ENCODE measurements at places on chromosomes 12 and 14. TPM values are rescaled to one million over a fixed set of nuclear protein-coding genes. Genes with fewer than 3 reads are reported as not detected.

GRCh38 chr12:29245246-29245645 is 96.2 kb downstream of the FAR2 start:
- peak; percentile 32 for DNase-seq

DNA sequence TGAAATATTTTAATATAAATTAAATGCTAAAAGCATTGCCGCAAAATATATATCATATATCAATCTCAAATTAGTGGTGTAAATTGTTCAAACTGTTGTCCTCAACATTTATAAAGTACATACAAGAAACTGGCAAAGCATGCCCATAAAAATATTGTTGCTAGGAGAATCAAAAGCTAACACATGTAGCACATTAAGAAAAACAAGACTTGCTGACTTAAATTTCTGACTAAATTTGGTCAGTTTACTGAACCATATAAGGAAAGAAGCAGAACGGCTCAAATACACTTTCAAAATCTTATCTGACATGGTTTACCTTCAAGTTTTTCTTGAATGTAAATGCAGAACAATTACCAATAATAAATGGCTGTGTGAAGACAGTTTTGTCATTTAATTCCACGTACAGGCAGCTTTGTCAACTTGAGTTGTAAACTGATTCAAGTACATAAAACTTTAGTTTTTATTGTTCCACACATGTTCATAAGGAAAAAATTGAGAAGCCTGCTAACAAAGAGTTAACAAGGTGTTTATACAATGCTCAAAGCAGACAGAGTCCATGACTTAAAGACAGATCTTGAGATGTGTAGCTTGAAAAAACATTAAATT is 50.4 kb downstream of the PPP1R12A start:
- DNase-seq = no peak

DNA sequence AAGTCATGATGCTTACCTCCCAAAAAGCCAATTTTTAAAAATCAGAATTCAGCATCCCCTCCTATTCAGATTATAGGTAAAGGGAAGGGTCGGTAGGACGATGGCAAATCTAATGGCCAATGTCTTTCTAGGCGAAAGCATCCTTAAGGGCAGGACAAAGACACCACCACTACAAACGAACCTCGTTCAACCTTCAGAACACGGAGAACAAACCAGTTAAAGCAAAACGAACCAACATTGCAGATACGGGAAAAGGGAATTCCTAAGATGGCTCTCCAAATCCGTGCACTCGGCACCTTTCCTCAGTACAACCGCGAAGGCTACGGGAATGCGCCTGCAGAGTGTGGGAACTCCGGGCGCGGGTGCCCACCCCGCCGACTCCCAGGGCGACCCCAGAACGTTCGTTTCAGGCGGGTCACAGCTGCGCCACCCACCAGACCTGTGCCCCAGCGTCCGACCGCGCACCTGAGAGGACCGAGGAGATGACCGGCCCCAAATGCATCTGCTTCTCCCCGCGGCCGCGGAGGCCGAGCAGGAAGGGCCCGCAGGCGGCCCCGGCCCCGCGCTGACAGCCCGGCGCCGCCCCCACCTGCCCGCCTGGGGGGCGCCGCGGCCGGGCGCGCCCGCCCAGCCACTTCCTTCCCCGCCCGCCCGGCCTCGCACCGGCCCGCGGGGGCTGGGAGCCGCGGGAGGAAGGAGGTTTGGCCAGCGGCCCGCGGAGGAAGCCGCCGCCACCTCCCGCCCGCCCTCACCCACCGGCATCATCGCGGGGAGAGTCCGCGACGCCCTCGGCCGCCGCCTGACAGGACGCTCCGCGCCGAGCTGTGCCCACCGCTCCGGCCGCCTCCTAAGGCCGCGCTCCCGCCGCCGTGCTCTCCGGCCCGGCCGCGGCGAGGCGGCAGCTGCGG is 578 bp downstream of the PPP1R13B start:
- no peak for DNase-seq

DNA sequence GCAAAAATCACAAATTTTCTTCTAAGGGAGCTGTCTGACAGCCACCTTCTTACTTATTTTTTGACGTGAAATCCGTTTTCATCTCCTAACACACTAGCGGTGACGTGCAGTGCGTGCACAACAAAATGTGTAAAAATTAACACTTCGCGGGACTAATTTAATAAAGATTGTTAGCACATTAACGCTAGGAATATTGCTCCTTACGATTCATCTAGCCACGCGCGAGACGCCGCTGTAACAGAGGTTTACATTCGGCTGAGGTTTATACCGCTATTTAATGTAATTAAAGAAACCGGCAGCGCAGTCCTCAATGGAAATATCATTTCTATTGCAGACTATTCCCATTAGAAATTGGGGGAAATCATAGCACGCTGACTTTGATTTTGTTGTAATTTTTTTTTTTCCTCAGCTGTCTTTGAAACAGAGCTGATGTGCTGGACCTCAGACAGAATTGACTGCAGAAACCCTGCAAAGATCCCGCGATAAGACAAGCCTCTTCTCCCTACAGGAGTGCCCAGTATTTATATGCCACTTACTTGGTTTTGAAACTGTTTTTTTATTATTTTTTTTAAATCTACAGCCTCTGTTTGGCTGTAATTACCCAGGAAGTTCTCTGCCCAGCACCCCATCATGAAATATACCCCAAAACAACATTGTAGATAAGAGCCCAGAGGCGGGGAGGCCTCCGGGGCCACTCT is 31.2 kb downstream of the BCL11B start:
- DNase-seq = no peak

- DNase-seq = no peak
Measured at GRCh38 chr14:54123841-54124240, 167.2 kb upstream of the BMP4 start.

GRCh38 chr14:55212634-55213033 is 21.2 kb upstream of the DLGAP5 start:
- no peak for DNase-seq

DNA sequence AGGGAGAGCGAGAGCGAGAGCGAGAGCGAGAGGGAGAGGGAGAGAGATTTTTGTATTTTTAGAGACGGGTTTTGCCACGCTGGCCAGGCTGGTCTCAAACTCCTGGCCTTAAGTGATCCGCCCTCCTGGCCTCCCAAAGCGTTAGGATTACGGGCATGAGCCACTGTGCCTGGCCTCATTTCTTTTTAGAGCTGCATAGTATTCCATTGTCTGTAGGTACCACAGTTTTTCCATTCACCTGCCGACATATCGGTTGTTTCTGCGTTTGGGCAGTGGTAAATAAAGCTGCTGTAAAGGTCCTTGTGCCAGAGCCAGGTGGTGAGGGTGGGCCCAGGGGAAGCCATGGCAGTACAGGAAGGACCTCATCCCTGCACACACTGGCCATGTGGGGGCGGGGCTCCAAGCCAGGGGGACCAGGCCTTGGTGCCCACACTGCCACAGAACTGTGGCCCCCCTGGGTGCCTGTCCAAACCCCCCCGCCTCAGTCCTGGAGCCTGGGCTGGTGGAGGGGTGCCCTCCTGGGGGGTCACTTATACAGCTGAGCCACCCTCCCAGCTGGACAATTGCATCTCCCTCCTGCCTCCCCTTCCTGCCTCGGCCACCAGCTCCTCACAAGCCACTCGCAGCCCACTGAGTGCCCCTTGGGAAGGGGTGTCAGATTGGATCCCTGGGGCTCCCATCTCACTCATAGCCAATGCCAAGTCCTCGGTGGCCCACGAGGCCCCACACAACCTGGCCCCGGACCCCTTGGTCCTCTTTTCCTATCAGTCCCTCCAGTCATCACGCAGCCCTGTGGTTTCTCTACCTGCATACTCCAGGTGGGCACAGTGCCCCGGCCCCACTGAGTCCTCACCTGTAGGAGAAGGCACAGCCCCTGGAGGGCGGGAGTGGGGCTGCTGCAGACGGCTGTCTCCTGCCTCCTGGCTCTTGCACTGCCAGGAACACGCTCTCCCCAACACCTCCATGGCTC is 1.7 kb upstream of the PUS1 start:
- no peak for DNase-seq

GRCh38 chr14:91867316-91867988 is at the start of gene TC2N:
Gene TC2N (minus strand): TSS chr14:91867536. CDS start chr14:91813769, 53,767 bp downstream.
- no peak for DNase-seq

- DNase-seq = no peak
Measured at GRCh38 chr12:2563709-2564108, 231.1 kb upstream of the FKBP4 start.

GRCh38 chr12:117350140-117350539 is 11.3 kb downstream of the NOS1 start:
- no peak for DNase-seq

GRCh38 chr12:53722450-53723041 is 4.7 kb downstream of the CALCOCO1 start:
- no peak for DNase-seq

DNA sequence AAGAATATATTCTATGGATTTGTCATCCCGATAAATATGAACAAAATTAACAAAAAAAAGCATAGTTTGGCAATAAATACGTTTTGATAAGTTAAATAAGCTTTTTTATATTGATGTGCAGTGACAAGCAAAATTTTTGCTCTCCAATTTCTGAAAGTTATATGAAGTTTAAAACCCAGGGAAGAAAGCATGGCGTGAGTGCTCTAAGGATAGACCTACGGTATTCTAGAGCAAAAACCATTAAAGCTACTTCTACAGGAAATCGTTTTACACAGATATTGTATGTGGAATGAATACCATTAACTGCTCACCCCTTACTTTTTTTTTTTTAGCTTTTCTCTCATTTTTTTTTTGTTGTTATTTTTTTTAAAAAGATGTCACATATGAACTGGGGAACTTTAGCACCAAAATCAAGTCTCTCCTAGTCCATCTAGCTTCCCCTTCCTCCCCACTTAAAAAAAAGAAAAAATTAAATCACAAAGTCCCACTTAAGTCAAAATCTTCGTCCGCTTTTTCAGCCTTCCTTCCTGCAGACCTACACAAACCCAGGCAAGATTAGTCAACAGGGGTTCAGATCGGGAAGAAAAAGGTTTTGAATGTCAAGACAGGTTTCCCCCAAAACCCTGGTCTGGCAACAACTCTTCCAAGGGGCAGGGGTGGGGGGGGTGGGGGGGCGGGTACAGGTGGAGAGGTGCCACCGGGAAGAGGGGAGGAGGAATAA is 4.4 kb downstream of the ZFP36L1 start:
- DNase-seq = no peak

- DNase-seq = no peak
Measured at GRCh38 chr12:21559855-21560569, 33.9 kb downstream of the SPX start.

DNA sequence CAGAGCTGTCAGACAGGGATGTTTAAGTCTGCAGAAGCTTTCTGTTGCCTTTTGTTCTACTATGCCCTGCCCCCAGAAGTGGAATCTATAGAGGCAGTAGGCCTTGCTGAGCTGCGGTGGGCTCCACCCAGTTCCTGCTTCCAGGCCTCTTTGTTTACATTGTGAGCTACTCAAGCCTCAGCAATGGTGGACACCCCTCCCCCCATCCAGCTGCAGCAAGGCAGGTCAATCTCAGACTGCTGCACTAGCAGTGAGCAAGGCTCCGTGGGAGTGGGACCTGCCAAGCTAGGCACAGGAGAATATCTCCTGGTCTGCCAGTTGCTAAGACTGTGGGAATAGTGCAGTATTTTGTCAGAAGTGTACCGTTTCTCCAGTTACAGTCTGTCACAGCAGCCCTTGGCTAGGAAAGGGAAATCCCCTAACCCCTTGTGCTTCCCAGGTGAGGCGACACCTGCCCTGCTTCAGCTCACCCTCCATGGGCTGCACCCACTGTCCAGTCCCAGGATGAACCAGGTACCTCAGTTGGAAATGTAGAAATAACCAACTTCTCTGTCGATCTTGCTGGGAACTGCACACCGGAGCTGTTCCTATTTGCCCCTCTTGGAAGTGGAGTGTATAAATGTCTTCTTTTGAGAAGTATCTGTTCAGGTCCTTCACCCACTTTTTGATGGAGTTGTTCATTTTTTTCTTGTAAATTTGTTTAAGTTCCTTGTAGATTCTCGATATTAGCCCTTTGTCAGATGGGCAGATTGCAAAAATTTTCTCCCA is 213.5 kb upstream of the SLC38A2 start:
- DNase-seq = peak; percentile 23

GRCh38 chr12:31369712-31370521 is 44.0 kb upstream of the SINHCAF start:
- no peak for DNase-seq

DNA sequence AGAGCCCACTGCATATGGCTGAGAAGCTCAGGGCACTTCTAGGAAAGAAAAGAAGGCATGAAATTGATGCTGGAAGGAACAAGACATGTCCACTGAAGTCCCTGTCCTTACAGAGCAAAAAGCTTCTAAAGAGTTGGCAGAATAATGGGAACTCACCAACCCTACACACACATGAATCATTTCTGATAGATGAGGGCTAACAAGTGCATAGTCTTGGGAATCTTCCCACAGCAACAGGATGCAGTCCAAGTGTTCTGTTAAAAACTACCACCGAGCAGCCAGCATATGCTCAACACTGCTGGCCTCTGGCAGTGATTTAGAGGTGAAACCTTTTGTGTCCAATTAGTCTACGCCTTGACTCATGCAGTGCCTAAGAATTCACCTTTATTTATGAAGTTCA is 44.8 kb downstream of the RHOJ start:
- DNase-seq = no peak

- DNase-seq = peak; percentile 39
Measured at GRCh38 chr12:138898-139534, 72.4 kb downstream of the IQSEC3 start.

DNA sequence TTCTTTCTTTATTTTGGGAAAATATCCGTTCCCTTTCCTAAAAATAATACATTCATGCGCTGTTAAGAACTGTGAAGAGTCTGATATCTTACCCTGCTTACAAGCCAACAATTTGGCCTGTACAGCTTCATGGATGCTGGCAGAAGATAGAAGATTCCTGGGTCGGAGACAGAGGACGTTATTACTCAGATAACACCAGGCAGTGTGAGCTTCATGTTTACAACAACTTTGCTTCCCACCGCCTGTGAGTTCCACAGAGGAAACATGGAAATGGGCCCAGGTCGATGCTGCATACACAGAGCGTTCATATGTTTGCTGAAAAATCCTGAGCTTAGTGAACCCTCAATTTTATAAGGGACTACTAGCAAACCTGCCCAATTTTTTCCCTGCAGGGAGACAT is 705.6 kb upstream of the SEL1L start:
- no peak for DNase-seq

DNA sequence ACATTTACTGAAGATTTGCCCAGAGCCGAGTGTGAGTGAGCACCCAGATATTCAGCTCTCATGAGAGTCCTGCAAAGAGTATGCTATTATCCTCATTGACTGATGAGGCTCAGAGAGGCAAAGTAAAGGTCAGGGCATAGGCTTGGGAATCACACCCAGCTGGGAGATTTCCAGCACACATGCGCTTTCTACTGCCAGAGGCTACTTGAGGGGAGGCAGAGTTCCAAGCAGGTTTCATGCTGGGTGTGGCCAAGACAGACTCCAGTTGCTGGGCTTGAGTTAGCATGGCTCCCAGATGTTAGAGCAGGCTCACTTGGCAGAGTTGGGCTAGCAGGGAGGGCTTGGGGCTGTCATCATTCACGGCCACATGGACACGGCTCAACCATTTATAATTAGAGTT is 14.4 kb upstream of the FAM181A start:
- DNase-seq = no peak

The SALL2 gene
- 7.0 TPM for total RNA-seq

The SPX gene
- total RNA-seq = under 0.01 TPM

The PYGL gene
- 78.1 TPM for total RNA-seq

The IL26 gene
- total RNA-seq = not detected

The HSPA2 gene
- 5.1 TPM for total RNA-seq

The CAPZA3 gene
- not detected for total RNA-seq

The PRICKLE1 gene
- 0.81 TPM for total RNA-seq

The LHX5 gene
- not detected for total RNA-seq

All from hematopoietic multipotent progenitor cell (in vitro differentiated cells).